NCI-H1092 treated with DMSO at 0.1 percent for 48 hours (cell line): ENCODE measurements at places on chromosomes 1 and 21.
A peak's percentile ranks its signal among the peaks of the same experiment; 100 is the strongest.

DNA sequence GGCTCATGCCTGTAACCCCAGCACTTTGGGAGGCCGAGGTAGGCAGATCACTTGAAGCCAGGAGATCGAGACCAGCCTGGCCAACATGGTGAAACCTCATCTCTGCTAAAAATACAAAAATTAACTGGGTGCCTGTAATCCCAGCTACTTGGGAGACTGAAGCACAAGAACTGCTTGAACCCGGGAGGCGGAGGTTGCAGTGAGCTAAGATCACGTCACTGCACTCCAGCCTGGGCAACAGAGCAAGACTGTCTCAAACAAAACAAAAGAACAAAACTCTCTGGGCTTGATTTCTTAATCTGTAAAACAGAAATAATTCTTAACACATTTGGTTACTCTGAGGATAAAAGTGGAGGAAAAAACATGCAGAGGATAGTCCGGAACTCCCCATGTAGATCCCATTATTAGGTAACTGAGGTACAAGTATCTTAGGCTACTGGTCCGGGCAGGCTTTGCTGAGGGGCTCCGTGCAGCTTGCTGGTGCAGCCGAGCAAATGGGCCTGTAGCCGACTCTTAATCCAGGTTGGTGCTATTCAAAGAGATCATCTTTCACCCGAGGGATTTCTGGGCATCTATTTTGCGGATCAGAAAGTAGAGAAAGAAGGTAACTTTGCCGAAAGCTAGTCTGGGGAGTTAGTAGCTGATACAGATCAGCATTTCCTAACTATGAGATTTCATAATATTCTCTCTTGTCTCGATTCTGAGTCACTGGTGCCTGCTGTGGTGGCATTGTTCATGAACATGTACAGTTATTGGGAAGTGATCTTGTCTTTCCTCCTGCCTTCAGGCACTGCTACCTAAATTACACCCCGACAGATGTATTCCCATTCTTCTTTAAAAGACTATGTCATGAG, 56.8 kb downstream of the NFIA start:
- DNase-seq = peak; percentile 56

DNA sequence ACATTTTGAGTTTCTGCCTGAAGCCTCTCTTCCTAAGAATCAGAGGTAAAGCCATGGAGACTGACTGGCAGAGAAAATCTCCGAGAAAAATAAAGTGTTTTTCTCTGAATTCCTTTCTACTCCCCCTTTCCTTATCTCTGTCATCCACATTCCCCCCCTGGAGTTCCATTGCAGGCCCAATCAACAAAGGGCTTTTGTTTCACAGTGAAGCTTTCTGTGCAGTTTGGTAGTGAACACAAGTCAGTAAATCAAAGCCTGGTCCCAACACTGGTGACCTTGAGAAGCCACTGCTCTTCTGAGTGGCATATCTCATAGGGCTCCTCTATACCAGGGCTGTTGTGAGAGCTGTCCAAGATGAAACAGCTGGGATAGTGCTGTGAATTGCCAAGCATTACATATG, 228.4 kb downstream of the SEC16B start:
- no peak for DNase-seq

GRCh38 chr1:238457610-238458009, 566.9 kb upstream of the ZP4 start:
- no peak for DNase-seq

- no peak for DNase-seq
Measured at GRCh38 chr1:154398141-154398540, 7.0 kb upstream of the IL6R start.

DNA sequence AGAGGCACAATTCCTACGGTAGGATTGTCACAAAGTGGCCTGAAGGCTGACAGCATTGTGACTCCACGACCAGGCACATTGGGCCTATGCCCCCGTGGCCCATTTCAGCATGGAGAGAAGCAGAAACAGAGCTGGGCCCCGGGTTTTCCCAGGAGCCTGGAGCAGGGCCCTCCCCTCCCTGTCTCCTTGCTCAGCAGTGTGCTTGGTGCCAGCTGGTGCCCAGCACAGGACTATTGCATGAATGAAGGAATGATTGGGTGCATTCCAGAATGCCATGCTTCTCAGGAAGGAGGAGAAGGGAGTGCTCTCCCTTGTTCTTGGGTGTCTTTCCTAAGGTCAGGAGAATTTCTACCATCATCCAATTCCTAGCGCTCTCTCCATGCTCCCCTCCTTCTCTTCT, 33.7 kb downstream of the IER5 start:
- DNase-seq = no peak

DNA sequence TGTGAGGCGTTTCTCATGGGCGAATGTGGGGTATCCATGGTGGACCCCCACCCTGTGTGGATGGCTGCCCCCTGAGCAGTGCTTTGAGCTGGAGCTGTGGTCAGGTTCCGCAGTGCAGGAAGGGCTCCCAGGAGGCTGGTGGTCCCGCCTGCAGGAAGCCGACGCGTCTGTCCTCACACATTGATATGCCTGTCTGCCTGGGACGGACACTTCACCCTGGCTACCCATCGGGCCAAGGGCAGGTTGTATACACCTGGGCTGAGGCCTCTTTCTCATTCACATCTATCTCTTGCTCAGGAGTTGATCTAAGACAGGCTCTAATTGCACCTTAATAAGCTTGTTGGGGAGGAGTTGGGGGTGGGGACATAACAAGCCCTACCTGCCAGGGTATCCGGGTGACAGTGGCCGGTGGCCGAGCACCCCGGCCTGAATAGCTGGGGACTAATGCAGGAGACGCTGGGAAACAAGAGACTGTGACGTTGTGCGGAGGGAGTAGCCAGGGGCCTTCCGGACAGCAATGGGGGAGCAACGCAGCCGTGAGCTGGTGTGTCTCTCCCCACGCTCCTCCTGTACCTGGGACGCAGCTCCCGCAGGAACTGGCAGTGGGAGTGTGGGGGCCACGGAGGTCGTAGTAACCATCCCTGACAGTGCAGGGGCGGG, 21.7 kb downstream of the PDXK start:
- peak; percentile 73 for DNase-seq

GRCh38 chr1:233883671-233884070, 20.8 kb upstream of the SLC35F3 start:
- no peak for DNase-seq
